Left ventricle myocardium inferior (tissue), 1 donor: ENCODE measurements at places on chromosomes 7 and 10.
A peak's percentile ranks its signal among the peaks of the same experiment; 100 is the strongest.

DNA sequence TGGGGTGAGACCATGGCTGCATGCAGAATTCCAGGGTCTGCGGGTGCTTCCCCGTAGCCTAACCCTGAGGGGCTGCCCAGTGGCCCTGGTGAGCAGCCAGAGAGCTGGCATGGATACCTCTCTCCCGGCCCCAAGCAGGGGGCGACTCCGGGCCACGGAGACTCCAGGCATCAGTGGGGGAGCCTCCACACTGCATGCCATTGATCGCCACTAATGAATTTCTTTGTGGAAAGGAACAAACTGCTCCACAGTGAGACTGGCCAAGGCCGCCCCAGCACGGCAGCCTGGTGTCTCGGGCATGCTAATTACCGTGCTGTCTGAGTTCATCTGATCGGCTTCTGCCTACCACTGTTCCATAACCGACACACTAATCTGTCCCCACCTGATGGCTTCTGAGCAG, 184.4 kb downstream of the GRID1 start:
- H3K36me3 ChIP-seq, result no peaks in the 10 kb centered on the region
- H3K27ac ChIP-seq, result no peak overlapping the region
- H3K4me3 ChIP-seq, result no peak overlapping the region

DNA sequence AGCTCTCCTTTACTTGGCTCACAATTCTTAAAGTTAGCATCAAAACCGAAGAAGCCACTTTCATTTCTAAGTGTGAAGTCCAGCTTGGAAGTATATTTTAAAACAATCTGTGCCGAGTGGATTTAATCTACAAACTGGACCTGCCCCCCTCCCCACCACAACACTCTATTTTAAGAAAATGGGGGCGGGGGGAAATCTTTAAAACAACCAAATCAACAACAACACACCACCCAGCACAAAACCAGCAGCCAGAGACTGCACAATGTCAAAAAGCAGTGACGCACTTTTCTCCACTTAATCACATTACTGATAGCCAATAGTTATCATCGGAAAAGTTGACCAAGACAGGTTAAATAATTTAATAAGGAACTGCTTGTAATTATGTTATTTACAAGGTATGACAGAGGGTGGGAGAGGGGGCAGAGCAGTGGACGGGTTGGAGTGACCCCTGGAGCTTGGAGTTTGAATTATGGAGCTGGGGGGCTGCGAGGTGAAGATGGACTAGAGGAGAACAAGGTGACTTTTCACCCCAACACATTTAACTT, 2.8 kb downstream of the EBF3 start:
- H3K36me3 ChIP-seq, result no peaks in the 10 kb centered on the region
- H3K27ac ChIP-seq, result peak overlapping the region; percentile 93
- H3K4me3 ChIP-seq, result peak overlapping the region; percentile 75
- H3K4me1 ChIP-seq, result peaks cover 51% of the 10 kb centered on the region

- H3K4me1 ChIP-seq, result no peaks in the 10 kb centered on the region
- H3K36me3 ChIP-seq, result no peaks in the 10 kb centered on the region
- no peak overlapping the region for H3K4me3 ChIP-seq
- no peaks in the 10 kb centered on the region for H3K27me3 ChIP-seq
- no peak for DNase-seq
- H3K27ac ChIP-seq, result no peak overlapping the region
Observed at GRCh38 chr7:84354866-84355265, 160.3 kb upstream of the SEMA3A start.

- H3K36me3 ChIP-seq, result no peaks in the 10 kb centered on the region
- no peaks in the 10 kb centered on the region for H3K4me1 ChIP-seq
- DNase-seq, result no peak
- H3K27ac ChIP-seq, result no peak overlapping the region
- H3K27me3 ChIP-seq, result no peaks in the 10 kb centered on the region
Observed at GRCh38 chr10:83691791-83692596, 447.3 kb upstream of the GHITM start.

- H3K27ac ChIP-seq, result no peak overlapping the region
- DNase-seq, result no peak
- no peaks in the 10 kb centered on the region for H3K36me3 ChIP-seq
Observed at GRCh38 chr10:28445516-28445915, 87.4 kb upstream of the WAC start.
